T-helper 2 cell (primary cell): ENCODE measurements at places on chromosomes 7 and 10.

DNA sequence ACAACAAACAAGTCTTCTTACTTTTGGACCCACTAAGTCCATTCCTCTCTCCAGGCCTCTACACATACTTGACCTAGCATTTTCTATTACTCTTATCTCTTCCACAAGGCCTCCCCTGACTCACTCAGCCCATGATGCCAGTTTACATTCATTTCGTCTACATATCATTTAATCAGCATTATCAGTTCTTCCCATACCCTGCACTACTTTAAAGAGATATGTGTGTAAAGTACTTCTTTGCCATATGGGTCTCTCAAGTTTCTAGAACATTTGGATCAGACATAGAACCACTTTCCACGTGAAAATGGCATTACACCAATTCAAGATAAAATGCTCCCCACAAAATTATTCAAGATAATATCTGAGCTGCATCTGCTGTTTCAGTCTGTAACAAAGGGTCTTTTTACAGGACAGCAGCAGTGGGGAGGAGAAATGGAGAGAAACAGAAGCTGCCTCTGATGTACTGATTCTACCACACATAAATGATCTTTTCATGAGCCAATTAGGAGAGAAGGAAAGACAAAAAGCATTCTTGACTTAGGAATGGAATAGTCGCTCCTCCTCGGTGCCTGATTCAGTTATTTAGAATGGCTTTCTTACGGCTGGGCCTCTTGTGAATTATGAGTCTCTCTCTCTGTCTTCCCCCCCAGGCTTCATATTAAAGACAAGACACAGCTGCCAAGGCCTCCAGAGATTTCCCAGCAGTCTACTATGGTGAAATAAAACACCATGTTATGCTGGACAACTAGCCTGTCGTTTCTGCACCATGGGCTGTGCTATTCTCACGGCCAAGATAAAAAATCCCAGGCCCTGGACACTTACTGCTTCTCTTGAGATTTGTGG lies 46.9 kb upstream of the SEPTIN7 start:
- no peak for DNase-seq

DNA sequence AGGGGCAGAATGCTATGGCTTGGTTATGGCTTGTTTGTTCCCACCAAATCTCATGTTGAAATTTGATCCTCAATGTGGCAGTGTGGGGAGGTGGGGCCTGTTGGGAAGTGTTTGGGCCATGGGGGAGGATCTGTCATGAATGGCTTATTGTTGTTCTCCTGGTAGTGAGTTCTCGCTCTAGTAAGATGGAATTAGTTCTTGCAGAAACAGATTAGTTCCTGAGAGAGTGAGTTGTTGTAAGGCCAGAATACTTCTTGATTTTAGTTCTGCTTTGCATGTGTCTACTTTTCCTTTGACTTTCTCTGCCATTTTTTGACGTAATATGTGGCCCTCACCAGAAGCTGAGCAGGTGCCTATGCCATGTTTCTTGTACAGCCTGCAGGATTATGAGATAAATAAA lies 188.2 kb downstream of the KIF20B start:
- no peak for DNase-seq

DNA sequence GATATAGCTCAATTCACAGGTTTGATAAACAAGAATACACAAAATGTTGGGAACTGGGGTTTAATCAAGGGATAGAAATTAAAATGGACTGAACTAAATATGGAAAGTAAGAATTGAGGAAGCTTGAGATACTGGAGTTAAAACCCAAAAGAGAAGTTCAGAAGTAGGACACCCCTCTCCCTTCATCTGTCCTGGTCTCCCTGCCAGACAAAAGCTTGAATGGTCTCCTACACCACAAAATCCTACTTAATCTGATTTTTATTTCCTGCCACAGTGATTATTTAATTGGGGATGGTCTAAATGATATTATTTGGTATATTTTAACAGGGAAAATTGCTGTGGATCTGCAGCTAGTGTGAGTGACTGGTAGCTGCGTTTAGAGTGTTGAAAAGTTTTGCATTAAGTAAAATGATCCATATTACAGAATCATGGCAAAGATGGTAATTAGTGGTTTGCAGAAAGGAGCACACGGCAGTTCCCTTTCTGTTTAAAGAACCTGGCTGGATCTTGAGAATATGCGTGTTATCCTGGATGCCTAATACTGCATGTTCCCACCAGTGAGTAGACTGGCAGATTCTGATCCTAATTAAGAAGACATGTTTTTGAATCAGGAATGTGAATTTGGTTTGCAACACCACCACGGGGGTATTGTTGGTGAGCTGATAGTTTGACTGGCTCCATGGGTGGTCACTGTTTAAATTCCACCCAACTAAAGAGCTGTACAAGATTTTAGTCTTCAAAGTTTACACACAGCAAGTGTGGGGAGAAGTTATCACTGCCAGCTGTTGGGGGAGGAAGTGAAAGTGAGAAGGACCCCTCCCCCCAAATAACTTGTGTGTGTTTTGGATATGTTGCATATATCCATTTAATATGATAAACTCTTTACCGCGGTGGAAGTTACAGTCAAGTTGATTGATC lies 5.5 kb downstream of the RBM20 start:
- DNase-seq = no peak

DNA sequence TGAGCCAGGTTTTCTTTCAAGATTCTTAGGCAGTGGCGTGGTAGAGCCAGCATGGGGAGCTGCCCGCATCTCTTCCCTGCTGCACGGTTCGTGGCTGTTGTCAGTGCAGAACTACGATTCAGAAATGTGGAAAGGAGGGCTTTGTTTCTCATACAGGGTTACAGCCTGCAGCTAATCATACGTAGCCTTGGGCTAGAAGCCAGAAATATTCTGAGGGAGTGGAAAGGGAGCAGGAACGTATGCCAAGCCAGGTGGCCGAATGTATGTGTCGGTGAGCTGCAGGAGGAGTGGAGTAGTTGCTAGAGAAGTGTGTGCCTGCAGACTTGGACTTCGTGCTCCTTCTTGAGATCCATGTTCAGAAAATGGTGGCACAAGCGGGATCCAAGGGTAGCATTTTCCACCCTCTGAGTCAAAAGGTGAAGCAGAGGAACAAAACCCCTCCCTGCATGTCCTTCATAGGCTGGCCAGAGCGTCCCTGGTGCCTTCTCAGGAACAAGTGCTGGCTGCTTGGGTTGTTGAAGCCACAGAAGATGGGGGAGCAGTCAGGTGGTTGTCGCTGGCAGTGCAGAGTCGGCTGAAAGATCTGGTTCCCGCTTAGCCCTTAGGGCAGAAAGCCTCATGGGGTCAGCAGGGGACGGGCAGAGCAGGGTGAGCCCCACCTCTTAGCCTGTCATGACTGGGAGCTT lies 40.9 kb downstream of the LANCL2 start:
- DNase-seq = no peak

DNA sequence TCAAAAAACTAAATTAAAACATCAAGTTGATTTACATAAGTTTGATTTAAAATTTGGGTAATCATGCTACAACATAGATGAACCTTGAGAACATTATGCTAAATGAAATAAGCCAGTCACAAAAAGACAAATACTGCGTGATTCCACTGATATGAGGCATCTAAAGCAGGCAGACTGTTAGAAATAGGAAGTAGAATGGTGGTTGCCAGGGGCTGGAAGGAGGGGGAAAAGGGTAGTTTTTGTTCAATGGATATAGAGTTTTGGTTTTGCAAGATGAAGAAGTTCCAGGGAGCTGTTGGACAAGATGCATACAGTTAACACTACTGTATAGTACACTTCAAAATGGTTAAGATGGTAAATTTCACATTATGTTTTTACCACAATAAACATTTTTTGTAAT lies 45.0 kb upstream of the IFRD1 start:
- DNase-seq = no peak

- no peak for DNase-seq
Observed at GRCh38 chr10:49322371-49323170, 23.6 kb downstream of the C10orf71 start.

- no peak for DNase-seq
Observed at GRCh38 chr10:420154-421121, 269.0 kb downstream of the DIP2C start.

DNA sequence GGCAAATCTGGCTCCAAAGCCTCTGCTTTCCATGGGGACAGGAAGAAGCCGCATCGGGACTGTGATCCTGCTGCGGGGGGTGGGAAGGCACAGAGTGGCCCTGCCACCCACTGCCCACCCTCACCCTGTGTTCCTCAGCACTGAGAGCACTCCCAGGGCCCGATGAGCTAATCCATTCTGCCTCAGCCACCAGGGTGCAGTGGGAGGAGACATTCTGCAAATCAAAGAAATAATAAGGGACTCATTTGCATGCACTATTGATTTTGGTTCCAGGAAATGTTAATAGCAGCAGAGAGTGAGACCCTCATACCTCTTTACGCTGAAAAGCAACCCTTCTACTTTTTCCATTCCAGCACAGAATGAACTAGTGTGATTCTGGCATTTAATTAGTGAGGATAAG lies 572.8 kb downstream of the INHBA start:
- no peak for DNase-seq

DNA sequence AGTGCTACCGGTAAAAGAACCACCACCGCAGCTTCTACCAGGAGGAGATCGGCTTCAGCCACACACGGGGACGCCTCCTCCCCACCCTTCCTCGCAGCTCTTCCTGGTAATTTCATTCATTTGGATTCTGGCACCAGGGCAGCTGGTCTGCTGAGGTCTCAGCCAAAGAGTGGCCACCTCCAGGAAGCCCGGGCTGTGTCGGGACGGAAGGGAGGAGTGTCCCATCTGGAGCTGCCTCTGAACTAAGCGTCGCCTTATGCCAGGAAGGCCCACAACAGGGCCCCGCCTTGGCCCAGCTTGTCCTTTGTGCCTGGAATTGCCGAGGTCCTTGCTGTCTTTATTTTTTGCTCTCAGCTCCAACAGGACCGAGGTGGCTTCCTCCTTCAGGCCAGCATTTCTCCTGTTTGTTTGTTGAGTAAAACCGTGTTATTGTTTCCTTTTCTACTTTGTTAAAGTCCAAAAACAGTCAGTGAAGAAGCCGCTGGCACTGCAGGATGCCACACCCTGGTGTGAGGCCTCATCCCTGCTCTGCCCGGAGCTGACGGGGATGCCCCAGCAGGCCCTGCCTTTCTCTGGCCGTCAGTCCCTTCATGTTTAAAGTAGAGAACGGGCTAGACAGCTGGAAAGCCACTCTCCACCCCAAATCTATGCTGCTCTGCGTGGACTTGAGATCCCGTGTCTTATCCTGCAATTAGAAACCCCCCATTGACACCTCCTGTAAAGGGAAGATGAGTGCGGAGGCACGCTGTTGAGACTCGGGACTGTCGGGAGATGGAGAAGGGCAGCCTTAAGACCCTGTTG lies 24.5 kb upstream of the TTYH3 start:
- DNase-seq = no peak

- no peak for DNase-seq
Observed at GRCh38 chr7:132526111-132526740, 50.0 kb downstream of the PLXNA4 start.

DNA sequence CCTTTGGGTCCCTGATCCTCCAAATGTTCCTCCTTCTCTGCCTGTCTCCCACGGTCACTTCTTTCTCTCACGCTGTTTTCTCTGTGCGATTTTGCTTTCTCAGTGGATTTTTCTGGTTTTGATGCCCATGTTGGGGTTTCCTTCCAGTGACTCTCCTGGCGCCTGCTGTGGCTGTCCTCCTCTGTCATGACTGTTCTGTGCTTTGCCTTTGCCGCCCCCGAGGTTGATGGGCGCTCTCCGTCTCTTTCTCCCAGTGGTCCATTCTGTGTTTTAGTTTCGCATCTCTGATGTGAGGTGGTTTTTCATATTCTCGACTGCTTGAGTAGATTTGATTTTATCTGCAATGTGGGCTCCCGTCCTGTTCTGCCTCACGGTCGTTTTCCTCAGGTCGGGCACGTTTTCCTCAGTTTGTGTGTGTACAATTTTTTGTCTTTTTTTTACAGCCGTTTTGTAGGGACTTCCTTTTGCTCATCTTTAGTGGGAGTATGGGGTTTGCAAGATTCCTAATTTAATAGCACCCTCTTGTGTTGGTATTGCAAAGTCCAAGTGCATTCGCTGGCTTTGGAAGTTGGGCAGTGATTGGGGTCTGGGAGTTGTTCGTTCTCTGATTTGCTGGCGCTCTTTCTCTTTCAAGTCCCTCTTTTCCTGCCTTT lies 100.0 kb downstream of the INPP5A start:
- DNase-seq = peak; percentile 22

DNA sequence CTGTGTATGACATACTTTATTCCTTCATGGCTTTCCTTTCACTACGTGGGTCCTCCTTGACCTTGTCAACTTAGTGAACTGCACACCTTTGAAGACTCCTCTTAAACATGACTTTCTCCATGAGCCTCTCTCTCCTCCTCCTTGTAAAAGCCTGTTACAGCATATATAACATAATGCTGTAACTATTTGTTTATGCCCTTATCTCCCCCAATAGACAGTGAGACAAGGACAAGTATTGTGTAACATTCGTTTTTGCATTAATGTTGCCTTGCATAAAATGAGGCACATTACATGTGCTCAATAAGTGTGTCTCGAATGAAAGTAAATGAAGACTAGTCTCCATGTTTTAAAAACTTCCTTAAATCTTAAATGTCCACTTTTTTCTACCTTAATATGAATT lies 4.3 kb upstream of the LAMB1 start:
- no peak for DNase-seq

DNA sequence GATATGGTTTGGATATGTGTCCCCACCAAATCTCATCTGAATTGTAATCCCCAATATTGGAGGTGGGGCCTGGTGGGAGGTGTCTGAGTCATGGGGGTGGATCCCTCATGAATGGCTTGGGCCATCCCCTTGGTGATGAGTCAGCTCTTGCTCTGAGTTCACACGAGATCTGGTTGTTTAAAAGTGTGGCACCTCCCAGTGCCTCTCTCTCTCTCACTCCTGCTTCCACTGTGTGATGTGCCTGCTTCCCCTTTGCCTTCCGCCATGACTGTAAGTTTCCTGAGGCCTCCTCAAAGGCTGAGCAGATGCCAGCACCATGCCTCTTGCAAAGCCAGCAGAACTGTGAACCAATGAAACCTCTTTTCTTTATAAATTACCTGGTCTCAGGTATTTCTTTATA lies 4.8 kb upstream of the GCK start:
- DNase-seq = no peak

GRCh38 chr10:59243611-59244195 lies 67.3 kb downstream of the PHYHIPL start:
- DNase-seq = no peak

DNA sequence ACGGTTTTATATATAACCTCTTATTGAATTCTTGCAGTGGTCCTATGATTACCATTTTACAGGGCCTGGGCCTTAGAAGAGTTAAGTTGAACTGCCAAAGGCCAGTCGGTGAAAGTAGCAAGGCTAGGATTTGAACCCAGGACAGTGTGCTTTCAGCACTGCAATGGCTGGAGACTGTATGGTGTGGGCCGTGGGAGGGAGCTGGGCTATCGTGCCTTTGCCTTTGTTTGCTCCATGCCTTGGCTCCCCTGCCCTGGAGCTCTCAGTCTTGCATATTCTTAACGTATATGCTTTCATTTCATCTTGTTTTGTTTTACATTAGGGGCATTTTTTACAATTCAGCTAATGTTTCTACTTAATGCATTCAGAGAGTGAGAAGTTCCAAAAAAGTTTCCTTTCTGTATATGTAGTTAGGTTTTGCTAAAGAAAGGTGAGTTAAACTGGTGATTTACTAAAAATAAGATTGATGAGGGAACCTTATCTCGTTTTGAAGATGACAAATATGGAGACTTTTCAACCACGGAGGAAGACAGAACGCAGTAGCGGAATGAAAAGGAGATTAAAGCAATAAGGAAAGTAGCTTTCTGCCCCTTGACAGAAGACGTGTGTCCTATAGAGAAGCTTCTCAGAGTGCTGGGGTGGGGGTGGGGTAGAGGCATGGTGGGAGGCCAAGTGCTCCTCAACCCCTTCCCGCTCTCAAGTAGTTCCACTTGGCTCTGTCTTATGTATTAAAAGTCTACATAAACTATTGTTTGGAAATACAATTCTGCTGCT lies 82.5 kb downstream of the RTKN2 start:
- no peak for DNase-seq
